Glutamatergic neuron (in vitro differentiated cells): ENCODE measurements at places on chromosomes 2 and 18. TPM values are rescaled to one million over a fixed set of nuclear protein-coding genes. Genes with fewer than 3 reads are reported as not detected.

Gene MYO7B
- 0.29 TPM for total RNA-seq

Gene FSIP2
- total RNA-seq, result 56.4 TPM

Gene GALNT14
- total RNA-seq, result 14.4 TPM

Gene CDKL4
- total RNA-seq, result not detected

Gene HOXD3
- total RNA-seq, result not detected

Gene GCG
- not detected for total RNA-seq

Gene TOGARAM2
- not detected for total RNA-seq

Gene PROM2
- 5.4 TPM for total RNA-seq

Gene SUCLG1
- 68.5 TPM for total RNA-seq

Gene TCF23
- total RNA-seq, result not detected

DNA sequence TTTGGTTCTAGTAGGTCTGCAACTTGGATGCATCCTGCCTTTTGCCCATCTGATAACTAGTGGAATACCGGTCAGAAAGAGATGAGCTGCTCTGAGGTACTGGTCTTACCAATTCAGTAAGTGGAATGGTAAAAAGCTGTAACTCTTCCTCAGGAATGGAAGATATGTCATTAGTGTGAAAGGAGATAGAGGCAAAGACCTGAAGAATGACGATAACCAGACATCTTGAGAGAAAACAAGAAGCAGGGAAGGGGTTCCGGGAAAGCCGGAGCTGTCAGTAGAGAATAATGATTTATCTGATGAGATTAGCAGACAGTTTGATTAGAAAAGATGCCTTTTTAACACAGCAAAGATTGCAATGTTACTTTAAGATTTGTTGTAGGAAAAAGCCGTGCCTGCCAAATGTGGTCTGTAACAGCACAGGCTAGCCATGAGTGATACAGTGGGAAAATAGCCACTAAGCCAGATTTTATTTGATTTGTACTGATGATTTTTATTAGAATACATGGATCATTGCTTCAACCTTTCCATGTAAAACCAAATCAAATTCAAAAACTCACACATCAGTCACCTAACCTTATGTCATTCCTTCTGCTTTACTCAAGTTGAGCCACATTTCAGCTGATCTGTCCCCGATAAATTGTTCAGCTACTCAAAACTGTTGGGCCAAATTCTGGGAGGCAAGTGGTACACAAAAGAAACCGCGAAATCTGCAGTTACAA lies 110.0 kb downstream of the TCF4 start:
- no peak for DNase-seq

DNA sequence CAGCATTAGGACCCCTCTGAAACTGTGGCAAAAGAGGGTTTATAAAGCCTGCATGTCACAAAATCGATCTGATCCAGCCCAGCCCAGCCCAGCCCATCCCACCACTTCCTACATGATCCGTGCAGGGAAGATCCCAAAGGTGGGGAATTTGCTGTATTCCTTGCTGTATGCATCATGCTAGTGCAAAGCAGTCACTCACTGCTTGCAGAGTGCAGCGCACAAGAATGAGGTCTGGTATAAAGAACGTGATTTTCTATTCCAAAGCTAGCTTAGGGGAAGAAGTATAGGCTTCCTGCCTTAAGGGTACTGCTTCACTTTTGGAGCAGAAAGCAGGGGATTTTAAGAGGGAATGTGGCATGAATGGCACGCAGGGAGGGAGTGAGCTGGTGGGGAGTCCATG lies 18.9 kb upstream of the SERPINB11 start:
- DNase-seq, result no peak

DNA sequence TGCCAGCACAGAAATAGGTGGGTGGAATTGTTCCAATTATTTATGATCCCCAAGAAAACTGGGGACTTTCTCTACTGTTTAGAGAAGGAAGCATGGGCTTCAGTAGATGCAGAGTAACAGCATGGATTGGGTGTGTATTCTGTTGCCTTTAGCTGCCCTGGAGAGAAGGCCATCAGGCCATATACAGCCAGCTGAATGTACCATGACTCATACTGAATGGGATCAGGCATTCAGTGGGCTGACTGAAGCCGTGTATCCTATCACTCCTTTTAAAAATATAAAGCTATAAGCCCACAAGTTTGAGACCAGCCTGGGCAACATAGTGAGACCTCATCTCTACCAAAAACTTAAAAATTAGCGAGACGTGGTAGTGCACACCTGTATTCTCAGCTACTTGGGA lies 16.7 kb upstream of the PLEKHM3 start:
- no peak for DNase-seq

- no peak for DNase-seq
Measured at GRCh38 chr2:133287709-133288108, 280.6 kb downstream of the NCKAP5 start.

- DNase-seq, result no peak
Measured at GRCh38 chr18:25420077-25420825, 68.3 kb upstream of the ZNF521 start.

GRCh38 chr2:143936848-143937722 lies 582.8 kb downstream of the ZEB2 start:
- DNase-seq, result peak; percentile 75

GRCh38 chr2:15010346-15010745 lies 377.8 kb downstream of the LRATD1 start:
- no peak for DNase-seq

DNA sequence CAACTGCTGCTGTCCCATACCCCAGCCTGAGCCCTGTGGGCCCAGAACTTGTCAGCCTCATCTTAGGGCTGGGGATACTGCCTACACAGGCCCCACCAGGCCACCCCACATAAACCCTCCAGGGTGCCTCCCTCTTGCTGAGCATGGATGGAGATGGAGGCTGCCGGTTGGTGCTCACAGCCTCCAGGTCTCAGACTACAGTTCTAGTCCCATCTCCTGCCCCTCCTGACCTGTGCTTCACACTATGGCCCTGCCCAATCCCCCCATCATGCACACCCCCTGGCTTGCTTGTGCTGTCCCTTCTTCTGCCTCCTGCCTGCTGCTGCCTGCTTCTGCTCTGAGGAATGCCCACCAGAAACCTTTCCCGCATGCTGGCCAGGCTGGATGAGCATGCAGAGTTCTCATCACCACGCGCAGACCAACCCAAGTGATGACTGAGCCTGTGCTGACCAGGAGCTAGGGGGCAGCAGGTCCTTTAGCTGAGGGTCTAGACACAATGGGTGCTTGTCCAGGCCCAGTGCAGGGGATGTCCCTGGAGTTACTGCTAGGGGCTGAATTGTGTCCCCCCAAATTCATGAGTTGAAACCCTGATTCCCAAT lies 138.4 kb upstream of the HS6ST1 start:
- DNase-seq, result no peak

GRCh38 chr2:103289105-103289725 lies 527.4 kb downstream of the TMEM182 start:
- no peak for DNase-seq

DNA sequence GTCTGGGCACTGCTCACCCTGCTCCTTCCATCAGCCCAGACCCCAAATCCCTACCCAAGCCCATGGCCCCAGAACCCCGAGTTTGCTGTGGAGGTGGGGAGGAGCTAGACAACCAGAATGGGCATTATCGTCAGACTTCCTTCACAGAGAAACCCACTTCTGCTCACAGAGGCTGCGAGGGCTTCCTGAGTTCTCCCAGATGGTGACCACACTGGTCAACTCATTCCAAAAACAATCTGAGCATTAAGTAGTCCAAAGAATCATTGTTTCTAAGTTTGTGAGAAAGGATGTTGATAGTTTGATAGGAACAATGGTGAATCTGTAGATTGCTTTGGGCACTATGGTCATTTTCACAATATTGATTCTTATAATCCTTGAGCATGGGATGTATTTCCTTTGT lies 60.2 kb downstream of the LRRC30 start:
- DNase-seq, result no peak

DNA sequence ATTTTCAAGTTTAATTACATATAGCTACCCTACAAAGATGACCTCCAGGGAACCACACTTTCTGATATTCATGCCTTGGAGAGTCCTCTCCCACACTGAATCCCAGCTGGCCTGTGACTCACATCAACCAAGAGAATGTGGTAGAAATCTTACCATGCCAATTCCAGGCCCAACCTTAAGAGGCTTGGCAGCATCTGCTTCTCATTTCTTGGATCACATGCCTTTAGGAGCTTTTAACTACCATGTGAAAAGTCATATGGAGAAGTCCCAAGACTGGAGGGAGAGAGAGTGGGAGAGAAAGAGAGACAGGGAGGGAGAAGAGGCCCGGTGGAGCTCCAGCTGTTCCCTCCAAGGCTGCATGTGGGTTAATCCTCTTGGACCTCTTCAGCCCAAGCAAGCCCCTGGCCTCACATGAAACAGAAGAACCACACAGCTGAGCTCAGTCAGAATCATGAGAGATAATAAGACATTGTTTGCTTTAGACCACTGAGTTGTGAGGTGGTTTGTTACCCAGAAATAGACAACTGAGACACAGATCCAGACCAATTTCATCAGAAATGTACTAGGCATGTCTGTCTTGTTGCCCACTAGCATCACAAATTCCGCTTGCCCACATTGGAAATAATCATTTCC lies 190.7 kb downstream of the MTCL1 start:
- no peak for DNase-seq

DNA sequence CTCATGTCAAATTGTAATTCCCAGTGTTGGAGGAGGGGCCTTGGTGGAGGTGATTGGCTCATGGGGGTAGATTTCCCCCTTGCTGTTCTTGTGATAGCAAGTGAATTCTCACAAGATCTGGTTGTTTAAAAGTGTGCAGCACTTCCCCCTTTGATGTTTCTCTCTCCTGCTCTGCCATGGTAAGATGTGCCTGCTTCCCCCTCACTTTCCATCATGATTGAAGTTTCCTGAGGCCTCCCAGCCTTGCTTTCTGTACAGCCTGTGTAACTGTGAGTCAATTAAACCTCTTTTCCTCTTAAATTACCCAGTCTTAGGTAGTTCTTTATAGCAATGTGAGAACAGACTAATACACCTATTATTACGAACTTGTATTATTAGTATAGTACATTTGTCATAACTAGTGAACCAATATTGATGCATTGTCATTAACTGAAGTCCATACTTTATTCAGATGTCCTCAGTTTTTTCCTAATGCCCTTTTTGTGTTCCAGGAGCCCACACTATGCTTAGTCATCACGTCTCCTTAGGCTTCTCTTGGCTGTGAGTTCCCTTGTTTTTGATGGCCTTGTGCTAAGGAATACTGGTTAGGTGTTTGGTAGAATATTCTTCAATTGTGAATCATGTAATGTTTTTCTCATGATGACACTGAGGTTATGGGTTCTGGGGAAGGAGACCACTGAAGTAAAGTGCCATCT lies 4.5 kb upstream of the MAP3K2 start:
- DNase-seq, result no peak

- DNase-seq, result no peak
Measured at GRCh38 chr2:23567161-23567756, 182.3 kb downstream of the KLHL29 start.

DNA sequence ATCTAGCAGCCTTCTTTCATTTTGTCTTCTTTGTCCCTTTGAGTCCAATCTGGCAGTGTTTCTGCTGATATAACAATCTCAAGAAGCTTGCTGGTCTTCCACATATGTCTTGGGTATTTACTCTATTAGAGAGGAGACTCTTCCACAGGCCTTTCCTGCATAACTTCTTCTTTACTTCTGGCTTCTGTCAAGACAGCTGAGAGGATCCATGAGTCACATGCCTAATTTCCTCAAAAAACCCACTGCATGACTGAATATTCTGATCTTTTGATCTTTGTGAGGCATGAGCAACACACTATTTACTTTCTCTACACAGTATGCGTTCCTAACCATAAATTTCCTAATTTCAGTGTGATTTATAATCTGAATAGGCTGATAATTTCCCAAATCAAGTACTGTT lies 5.1 kb upstream of the DCC start:
- DNase-seq, result no peak

DNA sequence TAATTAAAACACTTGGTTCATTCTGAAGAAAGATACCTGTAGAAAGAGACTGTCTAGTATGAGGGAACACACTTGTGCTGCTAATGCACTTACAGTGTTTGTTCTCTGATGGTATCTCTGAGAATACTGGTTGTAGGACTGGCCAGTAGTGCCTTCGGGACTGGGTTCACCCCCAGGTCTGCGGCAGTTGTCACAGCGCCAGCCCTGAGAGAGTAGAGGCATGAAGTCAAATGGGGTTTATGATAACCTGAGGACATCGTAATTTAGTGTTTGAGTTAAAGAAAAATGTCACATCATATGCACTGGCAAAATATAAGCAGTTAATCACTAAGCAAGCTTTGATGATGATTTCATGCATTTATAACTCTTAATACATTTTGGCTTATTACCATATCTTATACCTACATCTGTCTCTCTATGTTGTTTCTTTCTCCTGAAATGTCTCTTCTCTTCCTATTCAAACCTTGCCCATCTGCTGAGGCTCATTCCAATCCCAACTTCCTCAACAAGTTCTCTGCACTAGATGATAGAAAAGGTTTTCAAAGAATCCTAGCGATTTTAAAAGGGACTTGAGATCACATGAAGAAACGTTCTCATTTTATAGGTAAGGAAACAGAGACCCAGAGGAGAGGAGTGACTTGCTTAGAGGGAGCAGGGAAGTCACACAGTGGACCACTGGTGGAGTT lies 50.2 kb downstream of the ATIC start:
- DNase-seq, result no peak

DNA sequence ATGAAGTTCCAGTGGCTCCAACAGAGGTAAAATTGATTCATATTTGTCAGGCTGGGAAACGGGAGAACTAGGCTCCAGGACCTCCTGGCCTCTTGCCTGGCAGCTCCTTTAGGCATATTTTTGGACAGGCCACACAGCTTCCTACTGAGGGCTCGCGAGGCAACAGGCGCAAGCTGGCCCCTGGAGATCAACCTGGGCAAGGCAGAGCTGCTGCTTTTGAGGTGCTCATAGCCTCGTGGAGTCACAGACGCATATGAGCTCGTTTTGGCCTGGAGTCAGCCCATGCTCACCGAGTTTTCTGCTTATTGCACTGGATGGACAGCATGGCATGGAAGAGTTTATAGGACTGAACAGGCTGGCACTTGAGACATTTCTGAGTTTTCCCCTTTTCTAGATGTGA lies 97.7 kb downstream of the CAPN13 start:
- DNase-seq, result no peak

DNA sequence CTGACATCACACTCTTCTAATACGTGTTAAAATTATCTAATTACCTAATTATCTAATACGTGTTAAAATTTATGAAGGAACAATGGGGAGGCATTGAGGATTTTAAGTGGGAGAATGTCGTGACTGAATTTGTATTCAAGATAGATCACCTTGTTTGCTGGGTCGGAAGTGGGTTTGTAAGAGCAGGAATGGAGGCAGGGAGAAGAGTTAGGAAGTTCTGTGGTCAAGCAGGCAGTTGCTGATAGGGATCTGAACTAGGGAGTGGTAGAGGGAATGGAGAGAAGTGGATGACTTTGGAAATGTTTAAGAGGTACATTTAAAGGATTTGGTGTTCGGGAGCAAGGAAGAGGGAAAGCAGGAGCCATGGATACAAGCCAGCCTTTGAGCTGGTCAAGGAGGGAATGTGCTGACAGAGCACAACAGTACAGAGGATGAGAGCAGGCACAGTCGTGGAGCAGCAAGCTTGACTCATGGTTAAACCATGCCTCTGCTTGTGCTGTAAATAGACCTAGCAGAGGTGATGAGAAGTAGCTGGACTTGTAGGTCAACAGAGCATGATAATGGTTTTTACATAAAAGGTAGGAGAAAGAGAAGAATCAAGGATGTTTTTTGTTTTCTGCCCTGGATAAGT lies 16.2 kb downstream of the IL18RAP start:
- no peak for DNase-seq
